Right ventricle myocardium inferior (tissue), 1 donor: ENCODE measurements at places on chromosomes 1 and 21.

DNA sequence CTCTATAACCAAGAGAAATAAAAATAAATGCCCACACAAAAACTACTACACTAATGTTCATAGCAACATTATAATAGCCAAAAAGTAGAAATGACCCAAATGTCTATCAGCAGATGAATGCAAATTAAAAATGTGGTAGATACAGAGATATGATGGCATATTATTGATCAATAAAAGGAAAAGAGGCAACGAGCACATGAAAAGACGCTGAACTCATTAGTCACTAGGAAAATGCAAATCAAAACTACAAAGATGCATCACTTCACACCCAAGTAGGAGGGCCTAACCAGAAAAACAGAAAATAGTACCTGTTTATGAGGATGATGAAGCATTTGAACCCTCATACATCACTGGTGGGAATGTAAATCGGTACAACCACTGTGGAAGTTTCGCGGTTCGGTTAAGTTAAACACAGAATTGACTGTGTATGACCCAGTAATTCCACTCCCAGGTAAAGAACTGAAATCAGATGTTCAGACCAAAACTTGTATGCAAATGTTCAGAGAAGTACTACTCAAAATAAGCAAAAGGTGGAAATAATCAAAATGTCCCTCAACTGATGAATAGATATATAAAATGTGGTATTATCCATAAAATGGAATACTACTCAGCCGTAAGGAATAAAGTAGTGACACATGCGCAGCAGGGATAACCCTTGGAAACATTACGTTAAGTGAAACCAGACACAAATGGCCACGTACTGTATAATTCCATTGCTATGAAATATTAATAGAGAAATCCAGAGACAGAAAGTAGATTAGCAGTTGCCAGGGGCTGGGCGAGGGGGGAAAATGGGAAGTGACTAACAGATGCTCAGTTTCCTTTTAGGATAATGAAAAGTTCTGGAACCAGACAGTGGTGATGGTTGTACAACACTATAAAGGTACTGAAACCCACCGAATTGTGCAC is 3.1 kb downstream of the USP48 start:
- DNase-seq: no peak

DNA sequence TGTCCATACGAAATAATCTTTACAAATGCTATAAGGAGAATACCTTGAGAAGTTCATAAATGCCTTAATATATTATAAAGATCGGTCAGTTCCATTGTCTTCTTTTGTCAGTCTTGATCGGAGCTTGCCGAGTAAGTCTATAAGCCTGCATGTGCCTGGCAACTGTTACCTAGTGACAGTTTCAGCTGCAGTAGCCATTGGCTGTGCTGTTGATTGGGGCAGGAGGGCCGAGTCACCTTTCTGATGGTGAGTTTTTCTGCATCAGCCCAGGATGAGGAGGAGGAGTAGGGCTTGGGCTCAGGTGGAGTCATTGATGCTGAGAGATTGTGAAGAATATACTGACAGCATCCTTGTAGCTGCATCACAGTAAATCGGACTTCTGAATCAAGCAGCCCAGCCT is 1.9 kb upstream of the GPR52 start:
- DNase-seq: no peak

DNA sequence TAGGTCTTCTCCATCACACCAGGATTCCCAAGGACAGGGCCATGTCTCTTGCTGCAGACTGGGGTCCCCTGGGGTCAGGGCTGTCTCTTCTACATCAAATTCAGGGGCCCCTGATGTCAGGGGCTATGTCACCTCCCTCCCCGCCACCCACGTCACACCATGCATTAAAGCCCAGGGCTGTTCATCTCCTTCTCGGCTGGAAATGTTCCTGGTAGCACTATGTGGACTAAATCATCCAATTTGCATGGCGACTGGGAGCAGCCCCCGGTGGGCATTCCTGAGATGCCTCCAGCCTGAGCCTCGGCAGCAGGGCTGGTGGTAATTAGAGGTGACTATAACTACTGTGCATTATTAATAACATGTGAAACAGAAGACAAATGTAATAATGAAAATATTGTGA is 151.7 kb upstream of the HMGB4 start:
- no peak for DNase-seq

DNA sequence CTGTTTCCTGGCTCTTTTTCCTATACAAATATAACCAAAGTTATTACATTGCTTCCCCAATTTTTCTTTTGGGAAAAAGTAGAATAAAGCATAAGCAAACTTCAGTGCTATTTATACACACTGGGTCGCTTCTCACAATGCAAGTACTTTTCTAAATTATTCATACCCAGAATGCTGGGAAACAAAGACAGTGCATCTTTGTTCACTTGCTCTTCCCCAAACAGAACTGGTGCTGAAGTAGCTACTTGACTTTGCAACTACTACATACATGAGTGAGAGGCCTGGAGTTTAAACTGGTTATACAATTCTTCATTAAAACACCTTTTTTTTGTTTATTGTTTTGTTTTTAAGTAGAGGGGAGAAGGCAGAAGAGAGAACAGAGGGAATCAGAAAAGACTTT is 40.2 kb downstream of the STX6 start:
- no peak for DNase-seq

DNA sequence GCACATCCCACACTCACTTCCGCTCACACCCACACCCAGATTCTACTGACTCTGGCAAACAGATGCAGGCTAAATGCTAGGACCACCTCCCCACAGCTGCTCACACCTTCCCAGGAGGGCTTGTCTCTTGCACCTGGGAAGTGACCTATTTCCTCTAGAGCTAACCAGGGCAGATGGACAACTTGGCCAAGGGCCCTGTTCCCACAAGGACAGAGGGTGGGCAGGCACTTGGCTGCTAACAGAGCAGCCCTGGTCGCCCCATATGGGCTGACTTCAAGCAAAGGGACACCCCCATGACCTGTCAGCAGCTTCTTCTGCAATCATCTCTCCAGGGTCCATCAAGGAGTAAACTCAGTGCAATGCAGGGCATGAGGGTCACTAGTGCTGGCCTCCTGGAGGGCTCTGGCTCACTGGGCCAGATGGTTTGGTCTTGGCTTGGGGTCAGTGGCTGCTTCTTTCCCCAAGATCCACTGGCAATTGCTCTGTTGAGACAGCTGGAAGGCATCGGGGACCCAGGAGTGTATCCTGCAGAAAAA is 641.5 kb downstream of the PLPP3 start:
- peak; percentile 49 for DNase-seq

DNA sequence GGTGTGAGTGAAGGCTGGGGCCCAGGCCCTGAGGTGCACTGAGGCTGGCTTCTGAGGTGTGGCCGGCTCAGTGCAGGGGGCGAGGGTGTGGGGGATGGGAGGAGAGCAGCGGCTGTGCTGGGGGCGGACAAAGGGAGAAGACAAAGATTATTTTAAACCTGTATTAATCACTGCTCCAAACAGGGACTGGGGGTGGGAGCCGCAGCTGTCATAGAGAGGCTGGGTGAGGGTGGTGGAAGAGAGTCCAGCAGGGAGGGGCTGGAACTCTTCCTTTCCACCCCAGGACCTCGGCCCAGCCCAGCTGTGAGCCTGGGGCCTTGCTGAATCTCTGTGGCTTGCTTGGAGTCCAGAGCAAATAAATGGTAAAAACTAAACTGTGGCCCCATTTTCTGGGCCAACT is 106.9 kb downstream of the KCND3 start:
- DNase-seq: no peak

- no peak for DNase-seq
Measured at GRCh38 chr1:156834322-156834721, 17.7 kb upstream of the SH2D2A start.

DNA sequence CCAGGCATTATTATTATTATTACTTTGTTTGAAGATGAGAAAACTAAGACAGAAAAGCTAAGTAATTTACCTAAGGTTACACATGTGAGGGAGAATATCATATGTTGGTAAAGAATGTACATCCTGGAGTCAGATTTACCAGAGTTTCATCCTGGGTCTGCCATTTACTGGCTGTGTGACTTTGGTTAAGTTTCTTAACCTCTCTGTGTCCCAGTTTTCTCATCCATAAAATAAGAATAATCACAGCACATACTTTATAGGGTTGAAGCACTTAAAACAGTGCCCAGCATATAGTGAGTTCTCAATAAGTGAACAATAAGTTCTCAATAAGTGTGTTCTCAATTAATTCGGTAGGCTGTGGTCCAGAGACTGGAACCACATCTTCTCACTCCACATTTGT is 32.5 kb downstream of the UBE2U start:
- no peak for DNase-seq

DNA sequence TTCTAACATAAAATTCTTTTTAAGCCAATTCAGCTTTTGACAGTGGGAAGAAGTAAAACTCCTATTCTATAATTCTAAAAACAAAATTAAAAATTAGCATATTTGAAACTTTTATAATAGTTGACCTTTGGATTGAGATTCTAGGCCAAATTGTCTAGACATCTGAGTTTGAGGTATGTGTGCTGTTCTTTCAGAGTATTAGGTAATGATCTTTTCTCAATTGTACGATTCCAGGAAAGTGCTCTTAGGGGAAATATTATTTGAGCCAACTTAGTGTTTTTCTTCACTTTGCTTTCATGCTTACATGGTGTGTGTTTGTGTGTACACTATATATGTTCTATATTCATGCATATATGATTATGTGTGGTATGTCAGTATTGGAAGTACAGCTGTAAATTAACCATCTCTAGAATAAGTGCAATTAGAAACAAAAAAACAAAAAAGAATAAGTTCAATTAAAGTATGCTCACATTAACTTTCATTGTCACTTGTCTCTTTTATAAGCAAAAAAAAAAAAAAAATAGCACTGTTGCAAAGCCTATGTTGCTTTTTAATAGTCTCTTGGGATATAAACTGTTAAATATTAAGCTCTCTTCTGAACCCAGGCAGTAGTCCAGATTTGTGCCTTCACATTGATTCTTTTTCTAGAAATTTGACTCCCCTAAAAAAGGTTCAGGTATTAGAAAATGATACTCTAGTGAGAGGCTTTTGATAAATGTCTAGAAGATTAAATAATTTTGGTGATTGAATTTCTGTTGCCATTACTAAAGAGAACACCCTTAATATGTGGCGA is 132.2 kb downstream of the ATP5PO start:
- DNase-seq: no peak

GRCh38 chr1:12556368-12556930 is 61.6 kb downstream of the DHRS3 start:
- DNase-seq: no peak

- DNase-seq: no peak
Measured at GRCh38 chr1:185439727-185440415, 122.8 kb upstream of the IVNS1ABP start.

DNA sequence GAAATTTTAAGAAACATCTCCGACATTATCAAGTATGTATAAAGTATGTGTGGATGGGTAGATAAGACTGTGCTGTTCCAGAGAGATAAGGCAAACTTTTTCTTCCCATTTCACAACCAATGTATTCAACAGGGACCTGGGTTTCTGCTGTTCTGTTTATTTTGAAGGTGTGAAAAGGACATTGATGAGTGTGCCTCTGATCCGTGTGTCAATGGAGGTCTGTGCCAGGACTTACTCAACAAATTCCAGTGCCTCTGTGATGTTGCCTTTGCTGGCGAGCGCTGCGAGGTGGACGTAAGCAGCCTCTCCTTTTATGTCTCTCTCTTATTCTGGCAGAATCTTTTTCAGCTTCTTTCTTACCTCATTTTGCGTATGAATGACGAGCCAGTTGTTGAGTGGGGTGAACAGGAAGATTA is 174.0 kb downstream of the CRB1 start:
- peak; percentile 80 for DNase-seq

- DNase-seq: no peak
Measured at GRCh38 chr1:176445402-176445801, 17.6 kb upstream of the PAPPA2 start.

GRCh38 chr1:184143449-184143848 is 91.9 kb downstream of the TSEN15 start:
- DNase-seq: no peak

DNA sequence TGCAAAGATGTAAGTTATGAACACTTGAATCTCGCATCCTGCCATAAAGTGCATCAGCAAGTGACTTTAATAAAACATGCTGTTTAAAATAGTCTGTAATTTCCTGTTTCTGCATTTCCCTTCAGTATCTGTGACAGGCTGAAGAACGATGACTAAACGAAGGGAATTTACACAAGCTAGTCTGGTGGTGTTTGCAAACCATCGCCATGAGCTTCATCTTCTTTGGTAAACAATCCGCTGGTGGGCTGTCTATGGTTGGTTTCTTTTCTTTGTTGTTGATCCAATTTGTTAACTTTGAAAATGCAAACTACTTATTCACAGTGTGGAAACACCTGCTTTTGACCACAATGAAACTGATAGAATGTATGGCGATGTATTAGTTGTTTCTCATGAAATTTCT is 13.9 kb downstream of the SERTAD4 start:
- no peak for DNase-seq

DNA sequence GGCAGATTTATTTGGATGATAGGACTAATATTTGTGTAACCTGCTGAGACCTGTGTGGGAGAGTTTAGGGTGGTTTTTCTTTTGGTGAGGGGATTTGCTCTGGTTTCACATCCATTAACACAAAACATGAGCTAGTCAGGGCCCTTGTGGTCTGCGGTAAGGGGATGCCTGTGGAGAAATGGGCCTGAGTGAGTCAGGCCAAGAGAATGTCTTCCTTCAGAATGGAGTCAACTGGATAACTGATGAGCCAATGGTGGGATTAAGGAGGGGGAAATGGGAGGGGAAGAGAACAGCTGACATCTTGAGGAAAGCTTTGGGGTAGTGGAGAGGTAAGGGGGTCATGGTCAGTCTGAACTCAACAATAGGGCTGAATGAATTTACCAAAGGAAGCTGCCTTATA is 13.9 kb downstream of the WNT2B start:
- no peak for DNase-seq

DNA sequence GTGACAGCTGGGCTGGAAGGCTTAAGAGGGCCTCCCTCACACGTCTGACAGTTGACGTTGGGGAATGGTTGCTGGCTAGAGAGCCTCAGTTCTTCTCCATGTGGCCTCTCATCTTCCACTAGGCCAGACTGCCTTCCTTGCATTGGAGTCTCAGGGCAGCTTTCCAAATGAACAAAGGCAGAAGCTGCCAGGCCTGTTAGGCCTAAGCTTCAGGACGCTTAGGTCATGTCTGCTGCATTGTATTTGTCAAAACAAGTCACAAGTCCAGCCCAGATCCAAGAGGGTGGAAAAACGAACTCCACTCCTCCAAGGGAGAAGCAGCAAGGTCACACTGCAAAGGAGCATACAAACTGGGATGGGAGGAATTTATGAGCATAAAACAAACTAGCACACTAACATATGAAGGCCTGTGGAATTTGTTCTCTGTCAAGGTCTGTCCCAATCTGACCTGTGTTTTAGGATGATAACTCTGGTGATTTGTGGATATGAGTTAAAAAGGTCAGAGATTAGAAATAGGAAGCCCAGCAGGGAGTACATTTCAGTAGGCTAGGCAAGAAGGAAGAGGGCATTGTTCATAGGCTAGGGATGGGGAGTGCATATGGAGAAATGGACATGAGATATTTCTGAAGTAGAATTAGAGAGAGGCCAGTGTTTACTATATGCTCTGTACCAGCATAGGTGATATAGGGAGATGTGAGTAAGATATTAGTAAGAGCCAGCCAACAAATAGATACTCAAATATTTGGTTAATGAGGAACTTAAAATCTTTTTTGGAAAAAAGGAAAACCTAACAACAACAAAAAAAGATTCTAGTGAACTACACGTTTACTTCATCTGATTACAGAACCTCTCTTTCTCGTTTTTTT is 29.1 kb upstream of the CNN3 start:
- DNase-seq: no peak
